Iris pigment epithelial cell (primary cell): ENCODE measurements at places on chromosomes 5 and 9.
A peak's percentile ranks its signal among the peaks of the same experiment; 100 is the strongest.

DNA sequence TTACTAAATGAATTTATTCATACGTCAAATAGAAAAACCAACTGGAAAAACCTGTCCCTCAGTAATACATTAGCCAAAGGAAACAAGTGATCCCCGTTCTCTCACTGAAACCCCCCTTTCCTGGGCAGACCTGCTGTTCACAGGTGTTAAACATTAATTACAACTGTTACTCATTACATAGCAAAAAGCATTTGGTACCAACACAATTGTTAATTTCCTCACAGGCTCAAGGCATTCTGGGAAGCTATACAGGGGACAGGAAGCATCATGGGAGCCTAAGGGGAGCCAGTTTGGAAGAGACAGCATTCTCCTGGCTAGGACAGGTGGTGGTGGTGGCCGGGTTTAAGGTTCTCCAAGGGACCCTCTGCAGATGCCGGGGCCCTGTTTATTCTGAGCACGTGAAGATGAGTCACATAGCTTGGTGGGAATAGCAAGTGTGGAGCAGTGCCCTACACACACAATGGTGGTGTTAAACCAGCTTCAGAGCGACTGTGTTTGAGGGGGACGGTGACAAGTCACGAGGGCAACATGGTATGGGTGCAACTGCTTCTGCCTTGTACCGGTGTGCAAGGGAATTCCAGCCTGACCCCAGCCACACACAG, 62.6 kb upstream of the SLC25A51 start:
- no peak for DNase-seq

GRCh38 chr5:7186818-7187217, 209.1 kb upstream of the ADCY2 start:
- no peak for DNase-seq

DNA sequence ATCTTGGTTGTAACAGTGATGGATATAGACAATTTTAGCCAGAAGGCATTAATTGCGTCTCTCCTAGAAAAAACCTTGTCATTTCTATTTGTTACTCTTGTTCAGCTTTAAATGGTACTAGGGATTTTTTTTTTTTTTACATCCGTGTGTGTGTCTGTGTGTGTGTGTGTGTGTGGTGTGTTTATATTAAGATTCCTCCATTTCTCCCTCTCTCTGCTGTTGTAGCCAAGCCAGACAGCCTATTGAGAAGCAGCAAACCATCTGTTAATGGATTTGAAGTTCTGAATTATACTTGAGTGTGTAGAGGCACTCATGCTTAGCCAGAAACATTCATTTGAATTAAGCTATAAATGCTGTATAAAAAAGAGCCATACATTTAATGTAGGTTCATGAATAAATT, 72.3 kb downstream of the SLF1 start:
- peak; percentile 30 for DNase-seq

DNA sequence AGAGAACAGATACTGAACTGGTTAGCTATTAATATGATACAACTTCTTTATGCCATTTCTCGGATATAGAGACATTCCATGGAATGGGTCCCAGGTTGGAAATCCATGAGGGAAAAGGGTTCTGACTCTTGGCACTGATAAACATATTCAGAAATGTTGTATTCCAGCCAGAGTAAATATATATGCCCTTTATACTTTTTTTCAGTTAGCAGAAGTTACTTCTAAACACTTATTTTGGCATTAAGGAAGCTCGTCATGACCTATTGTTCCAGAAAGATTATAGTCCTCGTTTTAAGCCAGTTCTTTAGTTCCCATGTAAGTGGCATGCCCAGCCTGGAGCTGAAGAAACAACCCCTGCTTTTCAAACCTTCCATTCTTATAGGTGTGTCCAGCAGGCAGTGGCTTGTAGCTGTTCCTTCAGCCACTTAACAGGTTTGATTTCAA, 181.6 kb downstream of the CD180 start:
- DNase-seq = peak; percentile 27

GRCh38 chr9:136231478-136232297, 13.9 kb downstream of the QSOX2 start:
- no peak for DNase-seq

GRCh38 chr9:88818495-88819201, 172.6 kb upstream of the S1PR3 start:
- peak; percentile 69 for DNase-seq
